ENCODE measurements at places on chromosomes 7 and 10.

GRCh38 chr7:157000741-157001653, 9.5 kb downstream of the MNX1 start:
- H3K4me1 ChIP-seq, result peaks cover 42% of the 10 kb centered on the region
- no peak for DNase-seq
- no peaks in the 10 kb centered on the region for H3K36me3 ChIP-seq
- no peak overlapping the region for H3K4me3 ChIP-seq

GRCh38 chr7:90621747-90622140, 25.6 kb downstream of the CDK14 start:
- H3K4me1 ChIP-seq, result peaks cover 5% of the 10 kb centered on the region
- H3K4me3 ChIP-seq, result no peak overlapping the region
- no peaks in the 10 kb centered on the region for H3K27me3 ChIP-seq
- no peak for DNase-seq
- no peaks in the 10 kb centered on the region for H3K36me3 ChIP-seq

DNA sequence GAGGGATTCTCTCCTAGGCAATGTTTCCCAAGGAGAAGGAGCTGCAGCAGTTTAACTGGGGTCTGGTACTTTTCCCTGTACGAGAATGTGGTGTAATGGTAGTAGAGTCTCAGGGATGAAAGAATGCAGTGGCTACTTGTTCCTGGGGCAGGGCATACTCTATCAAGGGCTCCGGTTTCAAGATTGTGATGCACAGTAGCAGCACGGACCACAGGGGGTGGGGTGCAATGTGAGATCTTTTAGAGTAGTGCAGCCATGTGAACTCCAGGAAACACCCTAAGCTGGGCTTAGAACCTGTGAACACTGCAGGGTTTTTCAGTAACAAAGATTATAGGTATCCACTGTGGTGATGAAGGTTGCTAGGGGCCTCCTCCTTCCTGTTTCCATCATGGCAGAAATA, 903.9 kb downstream of the NRG3 start:
- H3K36me3 ChIP-seq, result no peaks in the 10 kb centered on the region
- no peaks in the 10 kb centered on the region for H3K27me3 ChIP-seq

DNA sequence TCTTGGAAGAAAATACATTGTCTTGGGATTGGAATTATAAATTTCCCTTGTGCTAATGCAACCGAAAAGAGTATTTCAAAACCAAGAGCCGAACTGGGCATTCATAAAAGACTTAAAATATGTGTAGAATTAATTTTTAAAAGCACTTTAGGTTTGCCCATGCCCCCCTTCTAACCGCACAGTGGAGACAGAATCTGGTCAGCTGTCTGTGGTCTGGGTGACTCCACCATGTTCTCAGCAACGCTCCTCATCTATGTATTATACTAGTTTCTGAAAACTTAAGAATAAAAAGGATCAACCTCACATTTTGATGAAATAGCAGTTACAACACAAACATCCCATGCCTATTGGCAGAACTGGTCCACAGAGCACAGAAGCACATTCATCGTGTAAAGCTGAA, 192.6 kb upstream of the C7orf33 start:
- no peaks in the 10 kb centered on the region for H3K27me3 ChIP-seq
- no peak overlapping the region for H3K4me3 ChIP-seq

GRCh38 chr10:102628451-102628911, 15.8 kb upstream of the TRIM8 start:
- H3K4me3 ChIP-seq, result no peak overlapping the region
- peaks cover 90% of the 10 kb centered on the region for H3K4me1 ChIP-seq
- DNase-seq, result no peak
- H3K27ac ChIP-seq, result peak overlapping the region; percentile 92
- H3K36me3 ChIP-seq, result peaks cover 36% of the 10 kb centered on the region
- no peaks in the 10 kb centered on the region for H3K27me3 ChIP-seq

DNA sequence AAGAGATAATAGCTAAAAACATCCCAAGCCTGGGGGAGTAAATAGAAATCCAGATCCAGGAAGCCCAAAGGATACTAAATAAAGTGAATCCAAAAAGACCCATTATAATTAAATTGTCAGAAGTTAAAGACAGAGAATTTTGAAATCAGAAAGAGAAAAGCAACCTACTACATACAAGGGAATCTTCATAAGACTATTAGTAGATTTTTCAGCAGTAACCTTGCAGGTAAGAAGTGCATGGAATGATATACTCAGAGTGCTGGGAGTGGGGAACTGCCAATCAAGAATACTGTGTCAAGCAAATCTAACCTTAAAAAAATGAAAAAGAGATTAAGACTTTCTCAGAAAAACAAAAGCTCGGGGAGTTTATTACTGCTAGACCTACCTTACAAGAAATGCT, 13.2 kb upstream of the GIMAP1 start:
- H3K27me3 ChIP-seq, result no peaks in the 10 kb centered on the region
- H3K4me1 ChIP-seq, result no peaks in the 10 kb centered on the region
- no peak overlapping the region for H3K4me3 ChIP-seq

- no peak for DNase-seq
- no peak overlapping the region for H3K27ac ChIP-seq
- H3K36me3 ChIP-seq, result no peaks in the 10 kb centered on the region
- H3K4me1 ChIP-seq, result no peaks in the 10 kb centered on the region
These were observed 47.4 kb downstream of the JAZF1 start for GRCh38 chr7:28132959-28133870.

DNA sequence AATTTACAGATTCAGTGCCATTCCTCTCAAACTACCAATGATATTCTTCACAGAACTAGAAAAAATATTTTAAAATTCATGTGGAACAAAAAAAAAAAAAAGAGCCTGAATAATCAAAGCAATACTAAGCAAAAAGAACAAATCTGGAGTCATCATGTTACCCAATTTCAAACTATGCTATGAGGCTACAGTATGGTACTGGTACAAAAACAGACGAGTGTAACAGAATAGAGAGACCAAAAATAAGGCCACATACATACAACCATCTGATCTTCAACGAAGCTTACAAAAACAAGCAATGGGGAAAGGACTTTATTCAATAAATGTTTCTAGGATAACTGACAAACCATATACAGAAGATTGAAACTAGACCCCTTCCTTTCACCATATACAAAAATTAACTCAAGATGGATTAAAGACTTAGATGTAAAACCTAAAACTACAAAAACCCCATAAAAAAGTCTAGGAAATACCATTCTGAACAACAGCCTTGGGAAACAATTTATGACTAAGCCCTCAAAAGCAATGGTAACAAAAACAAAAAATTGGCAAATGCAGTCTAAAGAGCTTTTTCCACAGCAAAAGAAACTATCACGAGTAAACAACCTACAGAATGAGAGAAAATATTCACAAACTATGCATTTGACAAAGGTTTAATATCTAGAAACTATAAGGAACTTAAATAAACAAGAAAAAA, 207.7 kb downstream of the PTN start:
- H3K36me3 ChIP-seq, result no peaks in the 10 kb centered on the region
- H3K4me1 ChIP-seq, result no peaks in the 10 kb centered on the region
- H3K27ac ChIP-seq, result no peak overlapping the region
- H3K4me3 ChIP-seq, result no peak overlapping the region
- H3K27me3 ChIP-seq, result no peaks in the 10 kb centered on the region

- no peaks in the 10 kb centered on the region for H3K27me3 ChIP-seq
- DNase-seq, result no peak
- H3K4me1 ChIP-seq, result no peaks in the 10 kb centered on the region
- no peak overlapping the region for H3K4me3 ChIP-seq
These were observed 215.8 kb downstream of the MLLT10 start for GRCh38 chr10:21749788-21750187.

- H3K36me3 ChIP-seq, result no peaks in the 10 kb centered on the region
- peaks cover 5% of the 10 kb centered on the region for H3K4me1 ChIP-seq
- H3K4me3 ChIP-seq, result no peak overlapping the region
- DNase-seq, result no peak
These were observed 33.9 kb downstream of the DRGX start for GRCh38 chr10:49361735-49362568.

GRCh38 chr10:129184196-129184595, 282.8 kb upstream of the MGMT start:
- no peak for DNase-seq
- no peaks in the 10 kb centered on the region for H3K36me3 ChIP-seq
- H3K27ac ChIP-seq, result no peak overlapping the region
- H3K4me3 ChIP-seq, result no peak overlapping the region
- H3K4me1 ChIP-seq, result no peaks in the 10 kb centered on the region

GRCh38 chr7:151378011-151378410, 31.8 kb downstream of the WDR86 start:
- H3K4me1 ChIP-seq, result peaks cover 14% of the 10 kb centered on the region
- H3K27ac ChIP-seq, result no peak overlapping the region
- peaks cover 11% of the 10 kb centered on the region for H3K27me3 ChIP-seq
- no peak overlapping the region for H3K4me3 ChIP-seq

GRCh38 chr10:30420266-30420665, 13.7 kb upstream of the MAP3K8 start:
- H3K27me3 ChIP-seq, result no peaks in the 10 kb centered on the region
- H3K27ac ChIP-seq, result no peak overlapping the region
- no peaks in the 10 kb centered on the region for H3K36me3 ChIP-seq
- H3K4me1 ChIP-seq, result peaks cover 22% of the 10 kb centered on the region
- no peak overlapping the region for H3K4me3 ChIP-seq

DNA sequence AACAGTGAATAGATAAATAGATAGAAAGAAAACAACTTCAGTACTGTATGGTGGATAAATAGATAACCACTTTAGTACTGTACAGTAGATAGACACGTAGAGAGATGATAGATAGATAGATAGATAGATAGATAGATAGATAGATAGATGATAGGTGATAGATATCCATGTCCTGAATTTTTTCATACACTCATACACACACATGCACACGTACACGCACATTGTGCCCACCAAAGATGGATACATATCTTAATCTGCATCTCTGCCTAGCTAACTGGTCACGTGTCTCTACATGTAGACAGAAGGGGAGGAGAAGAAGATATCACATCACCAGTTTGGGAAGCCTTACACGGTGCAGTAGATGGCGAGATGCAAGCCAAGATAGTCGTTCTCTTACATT, 99.2 kb downstream of the ARID5B start:
- peaks cover 26% of the 10 kb centered on the region for H3K36me3 ChIP-seq
- H3K27me3 ChIP-seq, result no peaks in the 10 kb centered on the region
- no peak for DNase-seq
- no peak overlapping the region for H3K4me3 ChIP-seq
- peaks cover 12% of the 10 kb centered on the region for H3K4me1 ChIP-seq

DNA sequence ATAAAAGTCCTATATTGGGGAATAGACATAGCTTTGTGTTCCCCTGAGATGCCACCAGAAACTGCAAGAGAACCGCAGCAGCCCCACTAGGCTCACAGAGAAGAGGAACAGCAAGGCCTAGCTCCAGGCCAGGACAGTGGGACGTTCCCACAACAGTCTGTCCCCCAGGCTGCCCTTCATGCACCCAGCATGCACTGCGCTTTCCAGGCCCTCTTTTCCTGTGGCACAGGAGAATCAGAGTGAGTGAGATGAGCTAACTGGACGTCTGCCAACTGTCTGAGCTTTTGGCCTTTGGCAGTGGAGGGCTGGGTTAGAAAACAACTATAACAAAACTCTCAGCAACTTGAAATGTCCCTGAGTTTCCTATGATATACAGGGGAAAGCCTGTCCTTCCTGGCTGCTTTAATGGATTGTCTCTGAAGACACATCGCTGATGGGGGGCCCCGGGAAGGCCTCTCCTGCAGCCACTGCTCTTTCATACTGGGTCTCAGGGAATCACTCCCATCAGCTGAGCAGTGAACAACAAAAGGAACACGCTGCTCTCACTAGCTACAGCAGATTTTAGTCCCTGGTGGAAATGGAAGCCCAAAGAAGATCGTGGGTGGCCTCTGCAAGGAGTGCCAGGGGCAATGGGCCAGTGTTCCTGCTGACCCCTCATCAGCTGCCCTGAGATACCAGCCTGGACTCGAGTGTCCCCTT, 53.5 kb downstream of the PODXL start:
- peaks cover 20% of the 10 kb centered on the region for H3K36me3 ChIP-seq
- H3K4me1 ChIP-seq, result peaks cover 10% of the 10 kb centered on the region
- no peak overlapping the region for H3K4me3 ChIP-seq
- DNase-seq, result no peak
- peak overlapping the region; percentile 67 for H3K27ac ChIP-seq
- peaks cover 4% of the 10 kb centered on the region for H3K27me3 ChIP-seq

GRCh38 chr10:114933588-114933987, 4.4 kb upstream of the TRUB1 start:
- no peak for DNase-seq
- H3K4me3 ChIP-seq, result no peak overlapping the region
- no peaks in the 10 kb centered on the region for H3K36me3 ChIP-seq
- H3K27me3 ChIP-seq, result no peaks in the 10 kb centered on the region

DNA sequence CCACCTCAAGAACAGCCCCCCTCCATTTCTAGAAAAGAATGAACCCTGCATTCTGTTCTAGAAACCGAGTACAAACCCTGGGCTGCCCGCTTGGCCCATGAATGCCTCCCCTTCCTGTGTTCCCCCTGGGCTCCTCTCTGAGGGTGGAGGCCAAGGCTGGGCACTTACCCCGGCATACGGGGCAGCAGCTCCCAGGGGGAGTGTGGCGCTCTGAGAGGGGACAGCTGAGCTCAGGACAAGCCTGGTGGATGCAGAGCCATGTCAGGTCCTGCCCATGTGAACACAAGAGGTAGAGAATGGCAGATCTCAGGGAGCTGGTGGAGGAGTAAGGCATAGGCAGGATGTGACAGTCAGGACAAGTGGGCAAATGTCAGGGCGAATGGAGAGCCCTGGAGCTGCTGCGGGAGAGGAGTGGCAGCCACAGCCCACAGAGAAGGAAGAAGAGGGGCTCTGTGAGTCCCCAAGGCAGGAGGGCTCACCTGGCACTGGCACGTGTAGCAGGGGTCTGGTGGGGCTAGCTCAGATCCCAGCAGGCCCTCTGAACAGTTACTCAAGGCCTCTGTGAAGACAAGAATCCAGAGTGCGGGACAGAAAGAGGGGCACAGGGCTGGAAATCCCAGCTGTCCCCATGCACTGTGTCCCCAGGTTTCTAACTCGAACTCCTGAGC, 18.9 kb downstream of the ATP6V1F start:
- DNase-seq, result no peak
- no peak overlapping the region for H3K27ac ChIP-seq
- peaks cover 11% of the 10 kb centered on the region for H3K4me1 ChIP-seq
- no peak overlapping the region for H3K4me3 ChIP-seq

DNA sequence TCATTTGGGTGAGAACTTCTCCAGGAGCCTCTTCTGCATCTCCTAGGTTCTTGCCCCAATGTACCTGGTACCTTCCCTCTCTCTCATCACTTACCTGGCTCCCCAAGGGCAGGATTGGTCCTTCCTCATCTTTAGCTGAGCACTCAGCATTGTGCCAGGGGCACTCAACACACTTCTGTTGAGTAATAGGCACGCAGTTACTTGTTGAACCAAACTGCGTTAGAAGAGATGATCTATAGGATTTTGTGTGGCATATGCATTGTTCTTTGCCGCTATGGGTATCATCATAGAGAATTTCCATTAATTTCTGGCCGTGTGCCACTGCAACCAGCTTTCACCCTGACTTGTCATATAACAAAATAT, 16.4 kb downstream of the TBXAS1 start:
- no peak for DNase-seq
- peaks cover 8% of the 10 kb centered on the region for H3K4me1 ChIP-seq
- no peak overlapping the region for H3K27ac ChIP-seq
- no peaks in the 10 kb centered on the region for H3K27me3 ChIP-seq
- H3K4me3 ChIP-seq, result no peak overlapping the region

- no peak for DNase-seq
- no peaks in the 10 kb centered on the region for H3K27me3 ChIP-seq
These were observed 40.3 kb downstream of the SGCE start for GRCh38 chr7:94615666-94616065.
